ENCODE measurements at places on chromosomes 6 and 20.

- DNase-seq = no peak
Measured at GRCh38 chr6:17001188-17001587, 100.7 kb upstream of the STMND1 start.

DNA sequence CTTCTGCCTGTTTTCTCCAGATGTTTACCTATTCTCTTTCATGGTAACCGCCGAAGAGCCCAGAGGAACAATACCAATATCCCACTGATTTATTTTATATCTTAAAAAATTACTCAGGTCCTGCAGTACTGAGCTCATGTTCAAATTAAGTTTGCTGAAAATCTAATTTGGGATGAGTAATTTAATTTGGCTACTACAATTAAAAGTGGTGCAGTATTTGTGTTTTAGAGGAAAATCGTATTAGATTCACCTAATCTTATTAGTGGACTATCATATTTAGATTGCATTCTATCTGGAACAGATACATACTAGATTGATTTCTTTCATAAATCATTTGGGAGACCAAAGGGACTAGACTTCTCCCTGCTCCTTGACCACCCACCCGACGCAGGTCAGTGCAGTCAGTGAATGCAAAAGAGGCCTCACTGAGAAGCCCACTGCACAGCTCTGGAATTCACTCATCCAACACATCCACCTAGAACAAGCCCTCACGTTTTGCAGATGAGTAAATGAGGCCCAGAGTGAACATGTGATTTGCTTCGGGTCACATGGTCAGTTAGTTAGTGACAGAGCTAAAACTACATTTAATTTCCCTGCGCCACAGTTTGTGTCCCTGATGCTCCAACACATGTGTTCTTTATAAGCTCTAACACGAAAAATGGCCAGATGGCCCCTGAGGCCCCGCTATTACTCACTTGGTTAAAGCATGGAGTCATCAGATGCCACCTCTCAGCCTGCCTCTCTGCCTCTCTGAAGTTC lies 101.8 kb downstream of the TRERF1 start:
- no peak for DNase-seq

DNA sequence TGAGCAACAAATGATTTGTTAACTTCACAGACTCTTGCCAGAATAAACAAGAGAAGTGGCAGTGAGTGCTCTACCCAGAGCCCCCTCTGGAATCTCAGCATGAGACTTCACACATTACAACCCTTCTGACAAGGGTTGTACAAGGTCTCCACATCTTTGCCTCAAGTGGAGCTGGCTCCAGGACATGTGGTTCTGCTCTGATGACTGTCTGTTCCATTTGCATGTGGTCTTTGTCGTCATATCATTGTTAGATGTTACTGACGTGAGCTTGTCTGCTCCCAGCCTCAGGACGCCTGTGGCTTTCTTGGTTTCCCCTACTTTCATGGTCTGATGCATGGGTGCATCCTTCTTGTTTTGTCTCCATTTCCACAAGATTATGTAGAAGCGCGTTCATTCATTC lies 115.0 kb downstream of the SLC24A3 start:
- DNase-seq = no peak

GRCh38 chr6:64243618-64244017 lies 608.0 kb downstream of the PHF3 start:
- no peak for DNase-seq

DNA sequence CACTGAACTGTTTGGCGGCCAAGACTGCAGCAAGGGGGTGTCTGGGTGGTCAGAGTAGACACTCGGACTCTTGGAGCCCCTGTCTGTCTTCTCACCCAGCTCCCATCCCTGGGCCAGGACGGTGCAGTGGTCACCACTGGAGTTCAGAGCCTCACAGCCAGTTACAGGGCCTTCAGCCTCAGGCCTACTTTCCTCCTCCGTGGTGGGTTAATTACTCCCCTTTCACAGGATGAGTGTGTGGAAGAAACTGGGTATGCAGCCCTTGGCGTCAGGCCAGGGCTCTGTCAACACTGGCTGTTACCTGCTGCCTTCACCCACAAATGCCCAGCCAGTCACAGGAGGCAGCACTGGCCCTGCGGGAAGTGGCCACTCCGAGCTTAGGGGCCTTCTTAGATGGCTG lies 1.8 kb upstream of the YTHDF1 start:
- DNase-seq = no peak

- no peak for DNase-seq
Measured at GRCh38 chr20:46488451-46488850, 24.9 kb downstream of the ZNF334 start.

- DNase-seq = no peak
Measured at GRCh38 chr6:139473731-139474130, 99.3 kb upstream of the CITED2 start.
